ENCODE measurements at places on chromosomes 16 and 17. TPM values are rescaled to one million over a fixed set of nuclear protein-coding genes. Genes with fewer than 3 reads are reported as not detected.

The CDH11 gene
- total RNA-seq: not detected

The KCNJ12 gene
- not detected for total RNA-seq

DNA sequence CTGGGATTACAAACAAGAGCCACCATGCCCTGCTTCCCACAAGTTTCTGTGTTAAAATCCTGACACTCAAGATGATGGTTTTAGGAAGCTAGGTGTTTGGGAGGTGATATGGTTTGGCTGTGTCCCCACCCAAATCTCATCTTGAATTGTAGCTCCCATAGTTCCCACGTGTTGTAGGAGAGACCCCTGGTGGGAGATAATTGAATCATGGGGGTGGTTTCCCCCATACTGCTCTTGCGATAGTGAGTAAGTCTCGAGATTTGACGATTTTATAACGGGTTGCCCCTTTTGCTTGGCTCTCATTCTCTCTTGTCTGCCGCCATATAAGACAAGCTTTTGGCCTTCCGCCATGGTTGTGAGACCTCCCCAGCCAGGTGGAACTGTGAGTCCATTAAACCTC lies 17.2 kb upstream of the SMG1 start:
- H3K27me3 ChIP-seq: peaks cover 4% of the 10 kb centered on the region
- no peak for DNase-seq
- no peak overlapping the region for H3K4me3 ChIP-seq
- H3K36me3 ChIP-seq: no peaks in the 10 kb centered on the region

The CTRB2 gene
- not detected for total RNA-seq

GRCh38 chr16:84562174-84562815 lies 55.6 kb downstream of the COTL1 start:
- H3K27ac ChIP-seq: peak overlapping the region; percentile 37
- H3K27me3 ChIP-seq: no peaks in the 10 kb centered on the region
- no peak overlapping the region for H3K4me3 ChIP-seq
- peaks cover 49% of the 10 kb centered on the region for H3K36me3 ChIP-seq

The REXO5 gene
- total RNA-seq: 24.7 TPM

DNA sequence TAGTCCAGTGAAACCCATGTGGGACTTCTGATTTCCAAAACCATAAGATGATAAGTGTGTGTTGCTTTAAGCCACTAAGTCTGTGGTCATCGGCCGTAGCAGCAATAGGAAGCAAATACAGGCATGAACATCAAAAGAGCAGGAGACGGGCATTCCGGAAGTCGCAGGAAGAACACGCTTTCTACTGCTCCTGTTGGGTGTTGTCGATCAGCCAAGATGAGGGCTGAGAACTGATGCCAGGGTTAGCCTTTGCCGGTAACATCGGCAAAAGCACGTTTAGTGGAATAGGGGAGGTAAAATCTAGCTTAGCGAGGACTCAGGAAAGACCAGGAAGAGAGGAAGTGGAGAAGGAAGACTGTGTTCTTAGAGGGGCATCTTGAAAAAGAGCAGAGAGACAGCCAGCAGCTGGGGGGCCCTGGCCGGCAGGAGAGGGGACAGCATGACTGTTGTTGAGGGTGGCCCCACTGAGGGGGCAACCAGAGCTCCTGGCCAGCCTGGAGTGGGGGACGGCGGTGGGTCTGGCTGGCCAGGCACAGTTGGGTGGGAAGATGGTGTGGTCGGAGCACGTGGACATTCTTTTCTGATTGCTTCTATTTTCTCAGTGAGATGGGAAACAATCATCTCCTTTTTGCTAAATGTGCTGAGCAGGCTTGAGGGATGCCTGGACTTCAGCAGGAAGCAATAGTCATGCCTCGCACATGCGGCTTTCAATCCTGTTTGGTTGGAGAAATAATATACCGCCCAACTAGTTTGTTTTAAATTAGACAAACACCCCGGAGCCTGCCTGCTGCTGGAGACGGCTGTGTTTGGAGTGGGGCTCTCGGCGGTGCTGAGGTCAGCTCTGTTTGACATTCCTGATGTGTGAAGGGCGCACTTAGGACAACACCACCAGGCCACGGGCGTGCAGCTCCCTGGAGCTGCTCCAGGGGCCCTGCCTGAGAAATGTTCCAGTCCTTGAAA lies 109.9 kb downstream of the METRNL start:
- no peak overlapping the region for H3K4me3 ChIP-seq
- peaks cover 3% of the 10 kb centered on the region for H3K27me3 ChIP-seq
- H3K27ac ChIP-seq: no peak overlapping the region
- H3K36me3 ChIP-seq: peaks cover 2% of the 10 kb centered on the region

The CCDC78 gene
- total RNA-seq: 2.9 TPM

The ALDOC gene
- total RNA-seq: 52.0 TPM

DNA sequence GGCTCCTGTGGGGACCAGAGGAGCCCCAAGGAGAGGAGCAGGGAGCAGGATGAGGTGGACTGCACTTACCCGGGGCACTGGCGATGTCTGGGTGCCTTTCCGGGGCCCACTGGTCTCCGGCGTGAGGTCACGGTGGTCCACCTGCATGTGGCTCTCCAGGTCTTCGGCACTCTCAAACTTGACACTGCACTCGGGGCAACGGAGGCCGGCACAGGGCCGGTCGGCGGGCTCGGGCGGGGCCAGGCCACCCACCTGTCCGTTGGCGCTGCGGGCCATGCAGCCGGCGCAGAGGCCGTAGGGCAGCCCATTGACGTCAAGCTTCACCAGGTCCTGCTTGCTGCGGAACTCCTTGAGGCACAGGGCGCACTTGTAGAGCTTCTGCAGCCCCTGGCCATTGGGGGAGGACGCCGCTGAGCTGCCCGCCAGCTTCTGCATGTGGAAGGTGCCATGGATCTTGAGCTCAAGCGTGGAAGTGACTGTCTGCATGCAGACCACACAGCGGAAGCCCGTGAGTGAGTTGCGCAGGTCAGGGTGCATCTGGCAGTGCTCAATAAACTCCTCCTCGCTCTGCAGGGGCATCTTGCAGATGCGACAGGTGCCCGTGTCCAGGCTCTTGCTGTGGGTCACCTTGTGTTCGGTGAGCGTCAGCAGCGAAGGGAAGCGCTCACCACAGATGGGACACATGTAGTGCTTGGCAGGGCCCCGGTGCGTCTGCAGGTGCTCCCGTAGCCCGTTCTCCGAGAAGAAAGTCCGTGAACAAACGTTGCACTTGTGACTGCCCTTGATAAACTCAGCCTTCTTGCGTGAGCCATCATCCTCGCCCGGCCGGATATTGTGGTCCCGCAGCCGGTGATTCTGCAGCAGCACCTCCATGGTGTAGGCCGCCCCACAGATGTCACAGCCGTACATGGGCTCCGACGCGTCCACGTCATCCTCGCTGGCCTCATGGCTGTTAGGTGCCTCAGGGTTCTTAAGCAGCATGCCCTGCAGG lies 220.0 kb downstream of the ZNF423 start:
- H3K27me3 ChIP-seq: no peaks in the 10 kb centered on the region
- no peaks in the 10 kb centered on the region for H3K4me1 ChIP-seq
- DNase-seq: no peak
- H3K27ac ChIP-seq: no peak overlapping the region

The OTOP2 gene
- not detected for total RNA-seq

- no peak overlapping the region for H3K27ac ChIP-seq
- H3K36me3 ChIP-seq: no peaks in the 10 kb centered on the region
- peaks cover under 1% of the 10 kb centered on the region for H3K27me3 ChIP-seq
- no peak overlapping the region for H3K4me3 ChIP-seq
These were observed 13.4 kb upstream of the CRISPLD2 start for GRCh38 chr16:84806256-84806889.

- DNase-seq: peak; percentile 88
- H3K4me3 ChIP-seq: peak overlapping the region; percentile 98
- peak overlapping the region; percentile 97 for H3K27ac ChIP-seq
- peaks cover 12% of the 10 kb centered on the region for H3K36me3 ChIP-seq
- H3K4me1 ChIP-seq: peaks cover 63% of the 10 kb centered on the region
These were observed 735 bp downstream of the ZNF652 start for GRCh38 chr17:49361129-49361901.
